ENCODE measurements at places on chromosomes 7 and 10.
A peak's percentile ranks its signal among the peaks of the same experiment; 100 is the strongest.

- DNase-seq = peak; percentile 69
Observed at GRCh38 chr7:111752022-111752582, 189.8 kb upstream of the IMMP2L start.

DNA sequence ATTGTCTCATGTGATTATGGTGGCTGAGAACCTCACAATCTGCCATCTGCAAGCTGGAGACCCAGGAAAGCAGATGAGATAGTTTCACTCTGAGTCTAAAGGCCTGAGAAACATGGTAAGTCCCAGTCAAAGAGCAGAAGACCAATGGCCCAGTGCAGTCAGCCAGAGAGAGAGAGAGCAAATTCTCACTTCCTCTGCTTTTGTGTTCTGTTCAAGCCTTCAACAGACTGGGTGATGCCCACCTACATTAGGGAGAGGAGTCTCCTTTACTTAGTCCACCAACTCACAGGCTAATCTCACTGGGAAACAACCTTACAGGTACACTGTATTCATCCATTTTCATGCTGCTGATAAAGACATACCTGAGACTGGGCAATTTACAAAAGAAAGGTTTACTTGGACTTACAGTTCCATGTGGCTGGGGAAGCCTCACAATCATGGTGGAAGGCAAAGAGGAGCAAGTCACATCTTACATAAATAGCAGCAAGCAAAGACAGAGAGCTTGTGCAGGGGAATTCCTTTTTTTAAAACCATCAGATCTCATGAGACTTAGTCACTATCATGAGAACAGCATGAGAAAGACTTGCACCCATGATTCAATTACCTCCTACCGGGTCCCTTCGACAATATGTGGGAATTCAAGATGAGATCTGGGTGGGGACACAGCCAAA is 4.7 kb upstream of the FRMPD2 start:
- DNase-seq = no peak

GRCh38 chr7:104981672-104982037 is 32.4 kb upstream of the KMT2E start:
- DNase-seq = no peak

DNA sequence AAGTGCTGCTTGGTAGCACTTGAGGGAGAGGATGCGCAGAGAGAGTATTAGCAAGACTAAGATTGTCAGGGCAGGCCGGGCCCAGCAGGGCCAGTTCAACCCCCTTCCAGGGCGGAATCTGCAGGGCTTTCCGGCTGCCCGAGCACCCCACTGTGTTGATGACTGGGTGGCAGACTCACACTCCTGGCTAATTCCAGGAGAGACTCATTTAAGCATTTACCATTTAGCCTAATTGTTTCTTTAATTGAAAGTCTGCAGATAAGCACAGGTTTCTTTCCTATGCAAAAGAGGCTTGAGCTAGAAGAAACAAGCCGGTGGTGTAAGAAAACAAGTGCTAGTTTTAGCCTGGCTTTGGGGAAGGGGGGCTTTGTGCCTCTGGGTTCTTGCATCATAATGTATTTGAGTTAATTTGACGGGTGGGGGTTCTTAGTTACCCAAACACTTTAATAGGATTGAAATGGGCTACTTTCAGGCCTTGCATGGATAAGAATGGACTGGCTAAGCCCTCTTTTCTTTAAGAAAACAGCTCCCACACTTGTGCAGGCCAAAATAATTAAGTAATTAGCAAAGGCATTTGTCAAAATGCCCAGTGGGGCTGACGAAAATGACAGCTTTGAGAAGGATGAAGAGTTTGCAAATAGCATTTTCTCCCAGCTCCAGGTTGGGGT is 201.3 kb downstream of the MYOF start:
- peak; percentile 79 for DNase-seq

- DNase-seq = no peak
Observed at GRCh38 chr10:116809483-116810119, 39.7 kb upstream of the ENO4 start.

Data from WERI-Rb-1 (cell line).